Panc1 (cell line): ENCODE measurements at places on chromosomes 12 and 14.

GRCh38 chr12:26694402-26694801 lies 138.6 kb downstream of the ITPR2 start:
- no peak for DNase-seq

- DNase-seq: no peak
Observed at GRCh38 chr14:96031691-96032090, 7.5 kb upstream of the C14orf132 start.

GRCh38 chr14:90678420-90678819 lies 137.8 kb downstream of the TTC7B start:
- DNase-seq: no peak

DNA sequence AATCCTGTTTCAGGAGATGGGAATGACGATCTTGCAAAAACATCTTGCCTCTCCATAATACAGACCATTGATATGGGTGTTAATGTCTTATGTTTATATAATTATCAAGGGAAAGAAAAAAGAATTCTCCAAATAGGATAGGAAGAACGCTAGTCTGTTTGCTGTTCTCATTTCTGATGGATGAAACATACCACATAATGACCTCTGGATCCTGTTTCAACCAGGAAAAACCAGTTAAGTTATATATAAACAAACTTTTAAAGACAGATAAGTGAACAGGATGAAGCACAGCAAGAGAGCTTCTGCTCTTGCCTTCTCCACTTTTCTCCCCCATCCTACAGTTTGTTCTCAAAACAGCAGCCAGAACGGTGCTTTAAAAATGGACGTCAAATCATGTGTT lies 27.8 kb downstream of the COQ6 start:
- DNase-seq: no peak

GRCh38 chr12:106025129-106025528 lies 113.6 kb downstream of the NUAK1 start:
- no peak for DNase-seq

DNA sequence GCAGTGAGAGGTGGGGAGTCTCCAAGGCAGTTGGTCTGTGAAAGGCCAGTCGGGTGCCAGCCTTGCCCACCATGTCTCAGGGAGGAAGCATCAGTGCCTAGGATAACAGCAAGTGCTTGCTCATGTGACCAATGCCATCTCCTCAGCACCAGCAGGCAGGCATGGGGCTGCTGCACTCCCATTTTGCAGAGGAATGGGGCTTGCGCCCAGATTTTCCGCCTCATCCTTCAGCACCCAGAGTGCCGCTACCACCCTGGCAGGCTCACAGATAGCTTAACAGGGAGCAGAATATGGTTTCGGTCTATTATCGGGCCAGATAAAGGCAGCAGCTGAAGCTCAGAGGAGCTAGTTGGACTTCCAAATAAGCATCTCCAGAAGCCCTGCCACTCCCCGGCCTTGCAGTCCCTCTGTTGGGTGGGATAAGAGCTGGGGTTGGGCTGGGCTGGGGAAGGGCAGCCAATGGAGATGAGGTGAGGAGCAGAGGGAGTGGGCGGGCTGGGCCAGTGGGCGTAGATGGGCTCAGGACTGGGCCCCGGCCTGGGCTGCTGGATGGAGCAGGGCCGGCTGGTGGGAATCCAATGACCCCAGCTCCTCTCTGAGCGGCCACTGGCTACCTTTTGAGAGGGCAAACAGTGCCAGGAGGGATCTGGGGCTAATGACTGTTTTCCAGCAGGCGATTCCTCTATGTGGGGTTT lies 8.4 kb upstream of the KRT80 start:
- no peak for DNase-seq

DNA sequence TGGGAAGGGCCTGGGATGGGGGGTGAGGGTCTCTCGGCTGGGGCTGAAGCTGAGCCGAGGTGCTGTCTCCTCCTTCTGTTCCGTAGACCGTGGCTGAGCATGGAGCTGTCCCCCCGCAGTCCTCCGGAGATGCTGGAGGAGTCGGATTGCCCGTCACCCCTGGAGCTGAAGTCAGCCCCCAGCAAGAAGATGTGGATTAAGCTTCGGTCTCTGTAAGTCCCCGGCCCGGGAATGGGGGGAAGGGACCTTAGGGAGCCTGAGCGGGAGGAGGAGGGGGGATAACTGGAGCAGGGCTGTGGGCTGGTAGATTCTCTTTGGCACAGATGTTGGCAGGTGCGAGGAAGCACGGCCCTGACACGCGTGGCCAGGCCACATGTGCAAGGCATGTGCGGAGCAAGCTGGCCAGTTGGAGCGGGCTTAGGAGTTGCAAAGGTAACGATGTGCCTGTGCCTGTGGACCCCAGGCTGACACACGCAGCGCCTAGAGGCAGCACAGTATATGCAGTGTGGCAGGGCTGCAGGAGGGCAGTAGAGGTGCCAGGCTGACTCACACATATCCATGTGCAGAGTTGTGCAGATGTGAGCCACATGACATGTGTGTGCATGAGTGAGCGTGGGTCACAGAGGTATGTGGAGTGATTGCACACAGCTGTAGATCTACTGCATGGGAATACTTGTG lies 512 bp downstream of the PDE1B start:
- no peak for DNase-seq

GRCh38 chr14:70845601-70846000 lies 36.3 kb upstream of the MAP3K9 start:
- no peak for DNase-seq

DNA sequence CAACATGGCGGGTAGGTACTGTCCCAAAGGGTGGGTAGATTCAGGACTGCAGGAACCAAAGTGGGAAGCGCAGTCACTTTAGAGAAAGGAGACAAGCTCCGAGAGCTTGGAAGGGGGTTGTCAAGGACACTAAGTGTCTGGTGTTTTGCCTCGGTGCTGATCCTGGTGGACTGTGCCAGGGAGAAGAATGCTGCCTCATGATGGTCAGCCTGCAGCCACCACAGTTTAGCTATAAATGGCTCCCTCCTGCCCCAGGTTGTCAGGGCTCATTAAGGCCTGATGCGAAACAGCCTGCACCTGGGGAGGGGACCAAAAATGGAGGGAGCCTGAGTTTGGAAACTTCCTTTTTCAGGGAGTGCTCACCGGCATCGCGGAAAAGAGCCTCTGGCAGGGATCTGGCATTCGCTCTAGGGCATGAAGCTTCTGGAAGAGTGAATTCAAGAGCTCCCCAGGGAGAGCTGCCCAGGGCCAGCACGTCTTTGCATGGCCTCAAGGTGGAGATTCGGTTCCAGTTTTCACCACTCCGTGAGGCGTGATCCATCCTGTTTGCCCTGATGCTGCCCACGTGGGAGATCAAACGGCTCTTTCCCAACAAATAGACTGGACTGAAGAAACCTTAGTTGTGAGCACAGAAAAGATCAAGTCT lies 164.0 kb downstream of the FOXN3 start:
- no peak for DNase-seq

- DNase-seq: no peak
Observed at GRCh38 chr12:15532364-15532977, 210.2 kb downstream of the PTPRO start.
